ENCODE measurements at places on chromosomes 2 and 18.

DNA sequence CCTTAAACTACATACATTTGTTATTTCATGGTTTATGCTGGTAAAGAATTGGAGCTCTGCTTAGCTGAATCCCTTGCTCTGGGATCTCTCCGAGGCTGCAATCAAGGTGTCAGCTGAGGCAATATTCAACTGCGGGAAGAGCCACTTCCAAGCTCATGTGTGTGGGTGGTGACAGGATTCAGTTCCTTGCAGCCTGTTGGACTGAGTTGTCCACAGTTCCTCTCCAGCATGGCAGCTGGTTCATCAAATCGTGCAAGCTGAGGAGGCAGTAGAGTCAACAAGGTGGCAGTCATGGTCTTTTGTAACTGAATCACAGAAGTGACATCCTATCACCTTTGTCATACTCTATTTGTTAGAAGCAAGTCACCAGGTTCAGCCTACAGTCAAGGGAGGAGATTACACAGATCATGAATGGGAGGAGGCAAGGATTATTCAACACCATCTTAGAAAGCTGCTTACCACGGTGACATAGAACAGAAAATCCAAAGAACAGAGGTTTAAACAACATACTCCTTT is 56.9 kb downstream of the CTIF start:
- DNase-seq: no peak

- no peak for DNase-seq
Observed at GRCh38 chr2:24182507-24182906, 7.7 kb downstream of the FAM228A start.

DNA sequence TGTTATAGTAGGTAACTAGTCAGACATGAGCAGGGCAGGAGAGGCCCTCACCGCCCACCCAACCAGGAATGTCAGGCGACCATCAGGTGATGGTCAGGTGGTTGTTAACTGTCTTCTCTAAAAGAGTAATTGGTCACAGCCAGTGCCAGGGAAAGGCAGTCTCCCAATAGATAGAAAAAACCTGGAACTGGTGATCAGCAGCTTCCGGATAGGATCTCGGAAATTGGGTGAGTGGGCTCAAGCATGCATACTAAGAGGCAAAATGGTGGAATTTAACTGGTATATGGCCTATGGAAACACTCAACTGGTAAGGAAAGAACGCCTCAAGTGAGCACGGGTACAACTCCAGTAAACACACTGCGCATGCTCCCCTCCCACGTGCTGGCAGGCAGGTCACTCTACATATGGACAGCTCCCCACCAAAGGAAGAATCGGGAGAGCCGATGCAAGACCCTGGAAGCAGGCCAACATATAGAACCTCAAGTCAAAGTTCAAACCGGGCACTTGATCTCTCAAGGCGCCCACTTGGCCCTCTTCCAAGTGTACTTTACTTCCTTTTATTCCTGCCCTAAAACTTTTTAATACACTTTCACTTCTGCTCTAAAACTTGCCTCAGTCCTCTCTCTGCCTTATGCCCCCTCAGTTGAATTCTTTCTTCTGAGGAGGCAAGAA is 43.5 kb upstream of the TMEM131 start:
- no peak for DNase-seq

DNA sequence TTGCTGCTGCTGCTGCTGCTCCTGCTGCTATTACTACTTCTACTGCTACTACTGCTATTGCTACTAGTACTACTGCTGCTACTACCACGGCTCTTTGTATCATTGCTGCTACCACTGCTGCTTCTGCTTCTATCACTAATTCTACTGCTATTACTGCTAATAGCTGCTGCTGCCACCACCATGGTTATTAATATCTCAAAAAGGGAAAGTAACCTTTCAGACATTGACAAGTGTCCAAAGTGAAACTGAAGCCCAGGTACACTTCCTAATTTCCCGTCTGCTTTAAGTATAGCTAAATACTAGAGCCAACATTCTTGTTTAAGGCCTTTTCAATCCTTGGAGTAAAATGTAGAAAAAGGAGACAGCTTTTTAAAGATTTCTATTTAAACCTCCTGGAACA is 45.4 kb upstream of the EHBP1 start:
- no peak for DNase-seq

- DNase-seq: no peak
Observed at GRCh38 chr18:37476182-37476581, 89.4 kb downstream of the CELF4 start.

GRCh38 chr2:55232863-55233657 is 572 bp downstream of the RPS27A start:
- DNase-seq: peak; percentile 48

- no peak for DNase-seq
Observed at GRCh38 chr2:25295621-25296020, 46.1 kb downstream of the DNMT3A start.

GRCh38 chr2:48444404-48444803 is 85.5 kb upstream of the STON1 start:
- DNase-seq: no peak

All from uterus (tissue), 4 donors.